ENCODE measurements at places on chromosomes 1 and 21.

DNA sequence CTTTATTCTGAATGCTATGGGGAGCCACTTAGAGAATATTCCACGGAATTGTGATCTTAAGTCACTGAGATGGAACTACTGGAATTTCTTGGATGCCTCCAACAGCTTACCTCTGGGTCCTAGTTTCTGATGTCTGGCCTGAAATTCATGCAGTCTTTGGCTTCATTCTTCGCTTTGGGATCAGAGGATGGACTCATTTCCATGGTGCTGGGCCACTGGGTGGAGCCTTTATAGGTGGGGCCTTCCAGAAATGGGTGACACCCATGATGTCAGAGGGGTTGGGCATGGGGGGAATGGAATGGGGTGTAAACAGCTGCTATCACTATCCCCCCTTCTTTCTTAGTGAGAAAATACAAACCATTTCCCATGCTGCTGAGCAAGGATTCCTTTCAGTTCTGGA, 73.7 kb upstream of the FGGY start:
- no peak for DNase-seq

- no peak for DNase-seq
These were observed 29.1 kb upstream of the GRHL3 start for GRCh38 chr1:24289937-24290595.

DNA sequence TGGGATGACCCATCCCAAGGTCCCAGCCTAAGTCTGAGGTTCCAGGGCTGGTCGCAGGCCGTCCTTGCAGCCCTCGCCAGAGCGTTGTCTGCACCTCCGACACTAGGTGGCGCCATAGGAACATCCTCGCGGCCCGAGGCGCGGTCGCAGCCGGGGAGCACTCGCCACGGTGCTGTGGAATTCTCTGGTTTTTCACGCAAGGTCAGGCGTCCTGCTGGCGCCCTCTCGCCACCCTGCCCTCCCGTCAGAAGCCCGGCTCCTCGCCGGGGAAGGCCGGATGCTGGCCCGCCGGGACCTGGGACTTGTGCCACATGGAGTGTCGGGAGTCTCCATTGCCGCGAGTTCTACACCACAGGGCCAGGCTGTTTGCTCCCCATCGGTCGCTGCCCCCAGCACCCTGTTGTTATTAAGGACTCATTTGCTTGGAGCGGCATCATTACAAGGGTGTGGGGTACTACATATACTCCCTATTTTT, 196.8 kb upstream of the LMO4 start:
- peak; percentile 40 for DNase-seq

DNA sequence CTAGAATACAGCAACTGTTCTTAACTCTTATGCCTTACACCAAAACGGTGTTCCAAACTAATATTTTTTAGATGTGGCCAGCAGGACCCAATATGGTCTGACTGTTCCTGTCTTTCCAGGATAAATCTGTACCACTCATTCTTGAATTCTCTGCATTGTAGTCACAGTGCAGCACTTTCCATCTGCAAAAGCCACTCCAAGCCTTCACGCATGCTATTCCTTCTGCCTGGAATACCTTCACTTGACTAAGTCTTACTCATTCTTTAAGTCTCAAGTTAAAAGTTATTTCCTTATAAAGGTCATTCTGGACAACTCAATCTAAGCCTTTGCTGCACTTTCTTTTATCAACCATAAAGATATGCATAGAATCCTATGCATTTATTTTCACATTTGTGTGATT, 1194.5 kb downstream of the PLA2G4A start:
- no peak for DNase-seq

DNA sequence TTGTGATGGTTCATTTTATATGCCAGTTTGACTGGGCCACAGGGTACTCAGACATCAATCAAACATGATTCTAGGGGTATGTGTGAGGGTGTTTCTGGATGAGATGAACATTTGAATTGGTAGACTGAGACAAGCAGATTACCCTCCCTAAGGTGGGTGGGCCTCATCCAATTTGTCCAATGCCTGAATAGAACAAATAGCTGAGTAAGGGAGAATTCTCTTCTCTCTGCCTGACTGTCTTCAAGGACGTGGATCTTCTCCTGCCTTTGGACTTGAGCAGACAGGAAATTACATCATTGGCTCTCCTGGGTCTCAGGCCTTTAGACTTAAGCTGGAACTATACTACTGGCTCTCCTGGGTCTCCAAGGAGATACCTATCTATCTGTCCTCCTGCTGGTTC, 64.4 kb downstream of the SUSD4 start:
- no peak for DNase-seq

DNA sequence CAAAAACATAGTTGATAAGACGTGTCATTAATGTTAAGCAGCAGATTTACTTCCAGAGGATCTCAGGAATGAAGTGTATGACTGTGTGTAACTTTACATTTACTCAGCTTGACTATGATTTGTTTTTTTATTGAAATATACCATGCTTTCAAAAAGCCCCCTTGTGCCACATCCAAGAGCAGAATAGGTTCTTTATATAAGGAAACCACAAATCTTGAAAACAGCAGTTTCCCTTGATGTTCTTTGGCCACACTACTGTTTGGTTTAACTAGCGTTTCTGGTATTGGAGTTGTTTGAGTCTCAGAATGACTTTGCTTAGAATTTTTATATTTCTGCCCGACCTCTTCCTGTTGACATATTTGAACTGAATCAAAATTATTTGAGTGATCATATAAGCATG, 25.0 kb downstream of the LRRC8C start:
- no peak for DNase-seq

DNA sequence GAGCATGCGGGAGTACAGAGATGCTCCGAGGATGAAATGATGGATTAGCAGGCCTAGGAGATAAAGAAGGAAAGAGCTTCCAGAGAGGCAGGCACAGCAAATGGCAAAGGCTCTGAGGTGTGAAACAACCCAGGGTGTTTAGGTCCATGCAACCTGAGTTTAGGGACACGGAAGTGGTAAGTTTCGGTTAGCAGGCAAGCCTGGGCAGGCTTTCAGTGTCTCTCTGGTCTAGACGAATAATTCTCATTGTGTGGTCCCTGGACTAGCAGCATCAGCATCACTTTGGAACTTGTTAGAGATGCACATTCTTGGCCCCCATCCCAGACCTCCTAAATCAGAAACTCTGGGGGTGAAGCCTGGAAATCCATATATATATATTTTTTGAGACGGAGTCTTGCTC, 18.6 kb downstream of the NKAIN1 start:
- DNase-seq, result no peak
